Aorta (tissue), 5 donors: ENCODE measurements at places on chromosomes 12 and 14. TPM values are rescaled to one million over a fixed set of nuclear protein-coding genes. Genes with fewer than 3 reads are reported as not detected.

GRCh38 chr14:67411370-67411769 is 595 bp downstream of the PLEK2 start:
- no peak for DNase-seq

GRCh38 chr14:64821651-64822050 is 58.1 kb downstream of the SPTB start:
- no peak for DNase-seq

- no peak for DNase-seq
These were observed 687 bp downstream of the ASIC1 start for GRCh38 chr12:50057896-50058670.

KRT78 gene
- total RNA-seq, result not detected
